WERI-Rb-1 (cell line): ENCODE measurements at places on chromosomes 2 and 18.

DNA sequence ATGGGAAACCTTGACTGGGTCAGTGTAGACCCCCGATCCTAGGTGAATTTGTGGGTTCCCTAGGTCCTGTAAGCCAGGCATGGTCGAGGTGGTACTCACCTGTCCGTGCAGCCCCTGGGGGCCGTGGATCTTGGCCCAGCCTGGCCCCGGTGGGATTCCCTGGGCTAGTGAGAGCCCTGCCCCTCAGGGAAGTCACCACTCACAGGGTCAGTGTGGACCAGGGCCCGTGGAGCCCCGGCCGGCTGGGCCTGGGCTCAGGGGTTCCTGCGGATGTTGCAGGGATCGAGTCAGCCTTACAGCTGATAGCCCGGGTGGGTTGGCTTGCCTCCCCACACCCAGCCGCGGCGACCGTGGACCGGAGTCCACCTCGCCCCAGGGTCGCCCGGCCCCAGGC lies 528 bp downstream of the ATG9A start:
- no peak for DNase-seq

DNA sequence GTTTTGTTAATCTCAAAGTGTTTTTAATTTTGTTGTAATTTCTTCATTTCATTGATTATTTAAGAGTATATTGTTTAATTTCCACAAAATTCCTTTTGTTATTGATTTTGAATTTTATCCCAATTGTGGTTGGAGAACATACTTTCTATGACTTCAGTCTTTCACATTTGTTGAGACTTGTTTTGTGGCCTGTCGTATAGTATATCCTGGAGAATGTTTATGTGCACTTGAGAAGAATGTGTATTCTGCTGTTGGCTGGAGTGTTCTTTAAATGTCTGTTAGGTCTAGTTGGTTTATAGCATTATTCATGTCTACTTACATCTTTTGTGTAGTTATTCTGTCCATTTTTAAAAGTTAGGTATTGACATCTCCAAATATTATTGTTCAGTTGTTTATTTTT lies 120.3 kb downstream of the TTC27 start:
- no peak for DNase-seq

DNA sequence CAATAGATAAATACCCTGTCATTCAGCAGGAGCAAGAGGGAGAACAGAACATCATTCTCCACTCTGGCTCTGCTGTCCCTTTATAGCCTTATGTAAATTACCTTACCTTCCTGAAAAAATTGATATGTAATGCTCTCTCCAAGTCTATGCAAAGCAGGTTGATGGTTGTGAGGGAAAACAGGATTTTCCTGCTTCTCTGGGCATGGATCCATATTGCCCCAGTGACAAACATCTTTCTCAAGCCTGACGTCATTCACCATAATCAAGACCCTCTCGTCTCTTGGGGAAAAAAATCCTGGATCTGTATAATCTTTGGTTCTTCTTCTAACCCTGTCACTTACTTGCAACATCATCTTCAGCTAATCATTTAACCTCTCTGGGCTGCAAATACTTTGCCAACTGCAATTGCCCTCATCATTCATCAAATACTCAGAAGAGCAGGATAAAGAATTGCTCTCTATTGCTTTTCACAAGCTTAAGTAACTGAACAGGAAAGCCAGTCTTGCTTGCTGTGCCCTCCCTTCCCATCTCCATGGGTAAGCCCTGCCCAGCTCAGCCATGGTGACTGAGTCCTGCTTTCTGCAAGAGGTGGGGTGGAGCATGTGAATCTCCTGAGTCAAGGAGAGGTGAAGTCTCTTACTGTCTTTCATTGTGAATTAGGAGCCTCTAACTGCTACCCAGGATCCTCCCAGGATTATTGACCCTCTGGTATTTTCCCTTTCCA lies 123.7 kb upstream of the KLF7 start:
- DNase-seq, result no peak

GRCh38 chr18:46437061-46437460 lies 220.0 kb downstream of the LOXHD1 start:
- no peak for DNase-seq

- no peak for DNase-seq
Measured at GRCh38 chr18:58315041-58315440, 271.0 kb downstream of the NEDD4L start.

DNA sequence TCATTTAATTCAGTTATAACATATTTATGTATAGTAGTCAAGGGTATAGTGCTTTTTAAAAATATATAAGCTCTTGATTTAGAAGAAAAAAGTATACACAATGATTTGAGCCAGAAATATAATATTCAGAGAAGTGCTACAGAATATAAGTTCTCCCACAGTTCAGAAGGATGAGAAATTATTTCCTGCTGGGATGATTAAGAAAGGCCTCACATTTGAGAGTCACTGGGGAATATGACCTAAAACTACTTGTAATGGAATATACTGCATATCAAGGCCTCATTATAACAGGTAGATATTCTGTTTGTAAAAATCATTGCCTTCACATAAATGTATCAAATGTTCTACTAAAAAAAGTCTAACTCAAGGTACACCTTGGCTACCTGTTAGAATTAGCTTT lies 203.5 kb downstream of the MBD2 start:
- DNase-seq, result no peak

- DNase-seq, result no peak
Measured at GRCh38 chr2:159129824-159130223, 156.7 kb downstream of the WDSUB1 start.

DNA sequence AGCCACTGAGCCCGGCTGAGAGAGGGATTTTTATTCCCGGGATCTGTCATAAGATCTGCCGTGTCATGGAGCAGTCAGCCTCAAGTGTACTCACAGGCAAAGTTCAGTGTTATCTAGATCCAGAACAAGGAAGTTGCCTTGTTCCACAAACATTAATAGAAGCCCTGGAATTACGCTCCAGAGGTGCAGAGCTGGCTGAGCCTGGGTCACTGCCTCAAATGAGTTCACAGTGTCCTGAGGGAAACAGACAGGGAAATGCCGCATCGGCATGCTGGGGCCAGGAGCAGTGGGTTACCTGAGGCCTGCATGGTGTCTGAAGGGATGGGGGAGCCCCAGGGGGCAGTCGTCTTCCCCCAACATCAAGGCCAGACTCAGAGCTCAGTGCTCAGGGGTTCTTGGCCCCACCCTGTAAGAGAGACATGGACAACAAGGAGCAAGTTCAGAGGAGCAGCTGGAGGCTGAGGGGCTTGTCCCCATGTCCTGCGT lies 42.7 kb upstream of the ODC1 start:
- DNase-seq, result no peak

DNA sequence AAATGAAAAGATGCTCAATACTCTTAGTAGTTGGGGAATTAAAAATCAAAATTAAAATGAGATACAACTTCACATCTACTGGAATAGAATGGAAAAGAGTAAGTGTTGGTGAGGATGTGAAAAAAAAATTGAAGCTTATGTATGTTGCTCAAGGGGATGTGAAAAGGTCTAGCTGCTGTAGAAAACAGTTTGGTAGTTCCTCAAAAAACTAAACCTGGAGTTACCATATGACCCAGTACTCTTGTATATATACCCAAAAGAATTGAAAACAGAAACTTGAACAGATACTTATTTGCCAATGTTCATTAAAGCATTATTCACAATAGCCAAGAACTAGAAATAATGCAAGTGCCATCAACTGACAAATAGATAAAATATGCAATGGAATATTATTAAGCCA lies 208.4 kb downstream of the FIGN start:
- no peak for DNase-seq

DNA sequence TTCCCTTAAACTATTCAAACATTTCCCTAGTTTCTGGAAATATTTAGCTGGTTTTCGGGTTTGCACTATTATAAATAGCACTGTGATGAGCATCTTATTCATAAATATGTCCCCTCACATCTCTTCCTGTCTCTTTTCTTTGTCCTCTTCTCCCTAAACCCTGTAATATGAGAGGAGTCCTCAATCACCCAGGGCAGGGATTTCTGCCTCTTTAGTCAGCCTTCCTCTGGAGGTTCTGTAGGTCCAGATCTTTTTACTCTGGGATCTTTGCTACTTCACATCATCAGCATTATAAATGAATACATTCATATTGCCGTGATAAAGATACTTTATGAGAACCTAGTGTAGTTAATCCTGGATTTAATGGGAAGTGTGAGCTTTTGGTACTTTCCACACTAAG lies 87.9 kb upstream of the TTN start:
- no peak for DNase-seq

GRCh38 chr18:58726671-58727070 lies 55.4 kb downstream of the MALT1 start:
- DNase-seq, result no peak

GRCh38 chr2:76469066-76469465 lies 758.4 kb upstream of the GCFC2 start:
- no peak for DNase-seq

DNA sequence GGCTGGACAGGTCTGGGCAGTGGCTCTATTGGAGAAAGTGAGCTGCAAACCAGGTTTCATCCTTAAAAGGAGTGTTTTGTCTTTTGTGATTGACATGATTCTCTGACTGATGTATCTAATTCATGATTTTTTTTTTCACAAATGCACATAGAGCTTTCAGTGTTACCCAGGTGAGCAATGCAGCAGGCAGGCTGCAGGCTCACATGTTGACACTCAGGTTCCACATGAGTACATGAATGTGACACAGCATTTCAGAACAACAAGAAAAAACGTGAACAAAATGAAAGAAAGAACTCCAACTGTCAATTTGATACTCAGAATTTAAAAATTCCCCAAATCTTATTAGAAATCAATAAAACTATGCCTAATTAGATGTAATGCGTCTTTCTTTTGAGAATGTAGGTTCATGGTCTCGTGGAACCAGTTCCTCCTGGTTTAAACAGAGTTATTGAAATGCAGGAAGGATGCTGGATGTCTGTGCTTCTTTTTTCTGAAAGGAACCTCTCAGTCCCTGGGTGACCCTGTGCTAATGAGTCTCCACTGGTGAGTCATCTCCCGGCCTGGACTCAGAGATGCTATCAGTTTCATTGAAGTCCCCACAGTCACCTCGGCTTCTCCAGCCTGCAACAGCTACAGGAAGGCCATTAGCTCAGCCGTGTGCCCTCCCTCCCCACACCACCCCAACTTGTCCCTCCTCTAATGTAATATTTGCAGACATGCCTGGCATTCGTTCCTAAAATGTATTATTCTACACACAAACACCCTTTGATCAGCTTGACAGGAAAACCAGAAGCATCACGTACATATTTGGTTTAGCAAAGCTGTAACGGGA lies 430.4 kb downstream of the LPIN1 start:
- peak; percentile 48 for DNase-seq

- no peak for DNase-seq
Measured at GRCh38 chr2:181628590-181629585, 28.0 kb downstream of the CERKL start.

DNA sequence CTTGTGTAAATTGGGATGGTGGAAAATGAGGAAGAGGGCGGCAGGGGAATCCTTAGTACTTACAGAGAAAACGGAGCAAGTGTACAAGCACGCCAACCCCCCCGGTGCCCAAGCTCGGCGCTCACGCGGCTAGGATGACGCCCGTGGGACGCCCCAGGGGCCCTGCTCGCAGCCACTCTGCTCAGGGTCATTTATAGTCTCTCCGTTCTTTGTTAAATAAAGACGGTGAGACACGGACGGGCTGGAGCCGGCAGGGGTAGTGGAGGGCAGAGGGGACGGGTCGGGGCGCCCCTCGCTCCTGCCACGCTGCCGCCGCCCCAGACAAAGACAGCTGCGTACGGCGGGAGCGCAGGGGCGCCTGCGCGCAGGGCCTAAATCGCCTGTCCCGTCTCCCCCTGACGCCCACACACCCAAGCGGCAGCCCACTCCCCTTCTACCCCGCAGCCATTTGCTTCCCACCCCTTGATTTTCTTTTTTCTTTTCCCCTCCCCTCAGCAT lies 37.8 kb downstream of the PCBP1 start:
- DNase-seq, result peak; percentile 74
